ENCODE measurements at places on chromosomes 2 and 18.

GRCh38 chr2:80238692-80239469 is 65.7 kb downstream of the LRRTM1 start:
- DNase-seq, result no peak

GRCh38 chr2:159531475-159531874 is 84.9 kb downstream of the BAZ2B start:
- DNase-seq, result no peak

DNA sequence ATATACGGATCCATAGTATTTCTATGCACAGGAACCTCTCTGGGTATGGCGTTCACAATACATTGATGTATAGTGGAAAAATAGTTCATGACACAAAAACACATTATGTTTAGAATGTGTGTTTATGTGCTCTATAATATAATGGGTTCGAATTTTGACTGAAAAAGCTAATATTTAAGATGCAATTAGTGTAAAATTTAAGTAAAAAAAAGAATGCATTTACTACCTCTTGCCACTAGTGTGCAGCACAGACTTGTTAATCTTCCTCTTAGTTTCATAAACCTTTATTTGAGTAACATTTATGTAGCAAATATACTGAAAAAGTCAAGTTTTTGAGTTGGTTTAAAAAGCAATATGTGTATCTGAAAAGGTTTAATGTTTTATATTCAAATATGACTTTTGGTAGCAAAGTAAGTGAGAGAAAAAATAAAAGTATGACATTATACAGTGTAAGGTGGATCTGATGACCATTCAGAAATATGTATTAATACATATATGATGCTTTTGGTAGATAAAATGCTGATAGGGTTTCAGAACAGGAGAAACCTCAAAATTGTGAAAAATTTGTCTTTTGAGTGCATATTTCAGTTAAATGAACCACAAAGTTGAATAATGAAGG is 49.4 kb downstream of the CCDC102B start:
- DNase-seq, result no peak

GRCh38 chr18:677951-678381 is 20.5 kb downstream of the TYMS start:
- no peak for DNase-seq

- no peak for DNase-seq
These were observed 22.3 kb downstream of the QPCT start for GRCh38 chr2:37366773-37367172.

DNA sequence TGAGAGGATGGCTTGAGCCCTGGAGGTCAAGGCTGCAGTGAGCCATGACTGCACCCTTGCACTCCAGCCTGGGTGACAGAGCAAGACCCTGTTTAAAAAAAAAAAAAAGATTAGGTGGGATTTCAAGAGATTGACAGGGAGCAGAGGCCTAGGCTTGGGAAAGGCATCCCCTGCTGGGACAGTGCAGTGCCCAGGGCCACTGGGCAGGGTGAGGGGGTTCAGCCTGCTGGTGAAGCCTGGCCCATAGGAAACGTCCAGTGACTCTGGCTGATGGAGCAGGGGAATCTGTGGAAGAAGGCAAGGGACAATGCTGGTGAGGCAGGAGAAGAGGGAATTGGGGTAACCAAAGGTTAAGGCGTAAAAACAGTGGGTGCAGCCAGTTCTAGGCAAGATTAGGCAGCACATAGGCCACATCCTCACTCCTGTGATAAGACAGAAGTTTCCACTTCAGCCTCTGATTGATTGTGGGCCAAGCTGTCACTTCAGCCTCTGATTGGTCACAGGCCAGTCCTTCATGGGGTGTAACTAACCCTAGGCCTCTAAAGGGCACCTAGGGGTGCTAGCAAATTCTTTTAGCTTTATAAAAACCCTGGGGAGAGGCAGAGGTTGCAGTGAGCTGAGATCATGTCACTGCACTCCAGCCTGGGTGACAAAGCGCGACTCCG is 128.6 kb downstream of the MSH2 start:
- DNase-seq, result no peak

- no peak for DNase-seq
These were observed 25.0 kb downstream of the TTN start for GRCh38 chr2:178782236-178782635.

DNA sequence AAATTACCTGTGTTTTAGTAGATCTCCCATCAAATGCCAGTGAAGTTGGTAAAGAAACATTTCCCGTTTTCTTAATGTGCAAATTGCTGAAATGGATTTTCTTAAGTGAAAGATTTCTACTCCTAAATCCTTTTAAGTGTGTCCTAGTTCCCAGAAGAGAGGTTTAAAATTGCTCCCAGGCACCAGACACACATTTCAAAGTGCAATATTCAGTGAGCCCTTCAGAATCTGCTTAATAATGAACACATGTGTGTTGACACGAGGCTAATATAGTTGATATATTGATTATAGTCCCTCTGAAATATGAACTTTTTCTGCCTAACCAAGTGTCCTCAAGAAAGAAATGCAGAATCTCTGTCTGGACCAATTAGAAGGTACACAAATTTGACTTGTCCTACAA is 861.7 kb upstream of the CNTNAP5 start:
- no peak for DNase-seq

DNA sequence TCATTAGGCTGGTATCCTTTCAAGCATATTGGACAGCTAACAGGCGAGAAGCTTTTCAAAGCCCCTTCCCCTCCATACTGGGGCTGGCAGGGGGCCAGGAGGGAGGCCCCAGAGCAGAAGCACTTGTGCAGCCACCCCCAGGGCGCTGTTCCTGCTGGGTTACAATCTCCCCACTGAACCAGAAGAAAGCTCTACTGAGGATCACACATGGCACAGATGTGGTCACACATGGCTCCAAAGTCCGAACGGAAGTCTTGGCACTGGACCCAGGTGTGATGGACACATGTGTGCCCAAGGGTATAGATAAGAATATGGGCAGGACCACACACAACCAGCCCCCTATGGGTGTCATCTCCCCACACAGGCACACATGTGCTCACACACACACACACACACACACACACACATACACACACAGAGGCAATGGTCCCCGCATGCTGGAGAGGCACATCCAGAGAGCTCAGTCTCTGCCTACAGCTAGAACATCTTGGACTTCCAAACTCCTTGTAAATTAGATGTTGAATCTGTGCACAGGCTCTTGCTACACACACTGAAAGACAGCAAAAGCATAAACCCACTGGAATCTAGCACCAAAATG is 56.4 kb downstream of the TTC32 start:
- no peak for DNase-seq

All from NCI-H446 treated with DMSO at 0.1 percent for 48 hours (cell line).